Cardiac atrium fibroblast (primary cell): ENCODE measurements at places on chromosomes 13 and 19. TPM values are rescaled to one million over a fixed set of nuclear protein-coding genes. Genes with fewer than 3 reads are reported as not detected.

The DNM2 gene
- total RNA-seq: 57.6 and 69.5 TPM in 2 replicates

The GPR12 gene
- total RNA-seq: not detected in 2 replicates

The CSNK1A1L gene
- not detected in 2 replicates for total RNA-seq

The OR7C1 gene
- total RNA-seq: not detected in 2 replicates
